ENCODE measurements at places on chromosomes 3 and 15.

DNA sequence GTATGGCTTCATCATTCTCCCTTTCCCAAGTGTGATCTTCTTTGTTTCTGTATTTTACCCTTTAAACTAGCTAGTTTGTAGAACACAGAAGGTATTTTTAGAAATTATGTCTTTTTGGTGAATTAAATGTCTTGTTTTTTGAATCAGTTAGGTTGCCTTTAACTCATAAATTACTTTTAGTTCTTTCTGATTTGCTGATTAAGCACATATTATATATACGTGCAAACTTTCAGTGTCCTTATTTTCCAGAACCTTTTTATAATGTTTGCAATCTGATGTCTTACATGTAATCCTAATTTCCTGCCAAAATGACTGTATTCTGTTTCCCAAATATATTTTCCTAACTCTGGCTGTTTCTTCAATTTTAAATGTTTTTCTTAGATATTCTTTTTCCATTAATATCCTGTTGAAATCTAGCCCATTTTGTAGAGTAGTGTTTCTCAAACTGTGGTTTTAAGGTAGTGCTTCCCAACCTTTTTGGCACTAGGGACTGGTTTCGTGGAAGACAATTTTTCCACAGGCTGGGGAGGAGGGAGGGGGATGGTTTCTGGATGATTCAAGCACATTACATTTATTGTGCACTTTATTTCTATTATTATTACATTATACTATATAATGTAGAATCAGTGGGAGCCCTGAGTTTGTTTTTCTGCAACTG lies 51.8 kb downstream of the CHD2 start:
- no peak for DNase-seq

GRCh38 chr3:57983734-57984518 lies 24.3 kb upstream of the FLNB start:
- peak; percentile 52 for DNase-seq

DNA sequence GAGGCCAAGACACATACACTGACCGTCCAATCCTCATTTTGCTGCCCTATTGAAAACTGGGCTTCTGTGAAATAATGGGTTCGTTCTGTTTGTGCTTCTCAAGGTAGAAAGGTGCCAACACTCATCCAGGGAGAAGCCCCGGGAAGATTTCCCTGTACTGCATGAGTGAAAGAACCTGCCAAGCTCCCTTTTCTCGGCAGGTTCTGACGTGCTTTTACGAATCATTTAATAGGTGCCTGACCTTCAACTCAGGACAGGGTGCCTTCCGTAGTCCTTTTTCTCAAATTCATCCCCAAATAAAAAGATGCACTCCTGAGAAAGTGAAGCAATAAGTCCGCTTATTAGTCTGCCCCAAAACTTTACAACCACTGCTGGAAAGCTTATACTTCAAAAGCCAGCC lies 64.2 kb downstream of the B3GNT5 start:
- DNase-seq: no peak

DNA sequence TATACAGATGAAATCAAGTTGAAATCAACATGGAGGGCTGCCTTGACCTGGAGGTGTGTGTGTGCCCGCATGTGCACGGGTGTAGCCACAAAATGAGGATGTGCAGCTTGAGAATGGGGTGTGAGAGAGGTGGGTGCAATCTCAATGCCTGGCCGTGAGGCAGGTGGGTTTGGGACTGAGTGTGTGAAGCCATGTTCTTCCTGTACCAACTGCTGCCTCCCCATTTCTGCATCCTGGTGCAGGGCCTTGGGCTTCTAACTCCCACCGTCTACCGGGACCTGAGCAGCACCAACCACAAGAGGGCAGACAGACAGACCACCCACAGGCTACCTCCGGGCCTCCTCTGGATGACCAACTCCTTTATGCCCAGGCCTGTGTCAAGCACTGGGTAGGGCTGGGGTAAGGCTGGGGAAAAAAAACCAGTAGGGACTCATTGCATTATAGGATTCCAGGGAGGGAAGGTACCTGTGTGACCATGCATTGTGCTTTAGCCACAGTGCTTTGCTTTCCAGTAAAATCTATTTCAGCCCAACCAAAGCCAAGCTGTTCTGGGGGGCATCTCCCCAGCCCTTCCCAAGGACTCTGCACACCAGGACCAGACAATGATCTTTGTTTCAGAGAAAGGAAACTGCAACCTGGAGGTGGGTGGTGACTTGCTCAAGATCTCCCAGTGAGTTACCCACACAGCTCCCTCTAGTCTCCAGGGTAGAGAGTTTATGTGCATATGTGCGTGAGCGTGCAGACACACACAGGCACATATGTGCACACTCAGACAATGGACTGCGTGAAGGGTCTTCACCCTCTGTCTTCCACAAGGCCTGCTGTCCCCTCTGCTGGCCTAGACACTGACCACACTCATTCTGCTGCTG lies 162.2 kb upstream of the TLE3 start:
- DNase-seq: no peak

- DNase-seq: peak; percentile 50
Observed at GRCh38 chr15:89971592-89971997, 29.5 kb upstream of the ZNF710 start.

DNA sequence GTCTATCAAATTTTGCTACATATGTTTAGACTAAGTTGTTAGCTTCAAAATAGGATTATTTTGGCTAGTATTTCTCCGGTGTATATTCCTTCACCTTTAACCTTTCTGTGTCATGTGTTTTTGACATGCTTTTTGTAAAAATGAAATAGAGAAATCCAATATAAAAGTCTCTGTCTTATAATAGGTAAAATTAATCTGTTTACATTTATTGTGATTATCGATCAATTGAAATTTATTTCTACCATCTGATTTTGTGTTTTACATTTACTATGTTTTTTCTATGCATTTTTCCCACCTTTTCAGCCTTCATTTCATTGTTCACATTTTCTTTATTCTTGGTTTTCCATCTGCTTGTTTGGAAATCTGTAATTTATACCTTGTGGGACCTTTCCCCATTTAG lies 11.7 kb upstream of the LHFPL4 start:
- DNase-seq: no peak

Data from GM18507 (cell line).